ENCODE measurements at places on chromosomes 5 and 9.
A peak's percentile ranks its signal among the peaks of the same experiment; 100 is the strongest.

DNA sequence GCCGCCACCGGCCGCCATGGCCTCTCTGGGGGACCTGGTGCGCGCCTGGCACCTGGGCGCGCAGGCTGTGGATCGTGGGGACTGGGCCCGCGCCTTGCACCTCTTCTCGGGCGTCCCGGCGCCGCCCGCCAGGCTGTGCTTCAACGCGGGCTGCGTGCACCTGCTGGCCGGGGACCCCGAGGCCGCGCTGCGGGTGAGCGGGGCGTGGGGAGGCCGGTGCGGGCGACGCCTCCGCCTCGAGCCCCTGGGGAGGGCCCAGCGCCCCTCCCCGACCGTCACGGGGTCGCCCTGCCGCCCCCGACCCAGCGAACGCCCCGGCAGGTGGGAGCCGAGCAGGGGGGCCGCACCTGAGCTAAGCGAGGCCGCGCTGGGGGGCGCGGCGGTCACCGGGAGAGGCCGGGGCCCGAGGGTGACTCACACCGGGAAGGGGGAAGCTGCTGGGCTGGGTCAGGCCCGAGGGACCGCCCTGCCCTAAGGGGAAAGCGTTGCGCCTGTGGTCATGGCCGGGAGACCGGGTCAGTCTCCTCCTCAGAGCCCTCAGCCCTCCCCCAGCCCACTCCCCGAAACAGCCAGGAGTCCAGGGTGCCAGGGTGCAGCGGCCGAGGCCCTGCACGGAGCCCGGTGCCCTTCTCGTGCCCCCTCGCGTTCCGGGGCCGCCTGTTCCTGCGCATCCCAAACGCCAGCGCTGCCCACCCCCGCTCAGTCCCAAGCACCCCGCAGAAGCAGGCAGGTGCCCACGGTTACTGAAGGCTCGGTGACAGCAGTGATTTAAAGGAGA, 510 bp downstream of the NOXA1 start:
- no peak for DNase-seq

GRCh38 chr9:91736898-91737601, 213.0 kb downstream of the ROR2 start:
- DNase-seq: no peak

GRCh38 chr9:131046581-131047202, 37.7 kb downstream of the LAMC3 start:
- DNase-seq: peak; percentile 29

- no peak for DNase-seq
Measured at GRCh38 chr5:1752881-1753280, 46.8 kb downstream of the MRPL36 start.

DNA sequence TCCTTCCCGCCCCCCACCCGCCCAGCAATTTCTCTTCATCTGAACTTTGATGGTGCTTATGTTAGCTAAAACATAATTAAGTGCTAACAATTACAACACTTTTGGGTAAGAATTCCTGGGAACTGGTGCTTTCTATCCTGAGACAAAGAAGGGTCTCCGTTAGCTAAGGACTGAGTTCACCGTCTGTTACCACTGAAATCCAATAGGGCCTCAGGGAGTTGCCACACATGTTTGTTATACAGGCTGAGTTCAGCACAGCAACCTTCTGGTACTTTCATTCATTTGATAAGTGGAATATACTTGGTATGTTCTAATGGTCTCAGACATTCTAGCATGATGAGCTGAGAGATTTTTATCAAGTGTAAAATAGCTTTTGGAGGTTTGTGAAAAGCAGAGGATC, 437.9 kb downstream of the EFNA5 start:
- no peak for DNase-seq

All from AML-193 (cell line).